ENCODE measurements at places on chromosomes 4 and X. TPM values are rescaled to one million over a fixed set of nuclear protein-coding genes. Genes with fewer than 3 reads are reported as not detected.

GAGE2A gene
- not detected for total RNA-seq

NR0B1 gene
- total RNA-seq: 1.9 TPM

DIPK2B gene
- total RNA-seq: 0.11 TPM

RPA4 gene
- 1.00 TPM for total RNA-seq

PAGE2 gene
- not detected for total RNA-seq

All from uterine smooth muscle cell (primary cell).